ENCODE measurements at places on chromosomes 16 and 17.

DNA sequence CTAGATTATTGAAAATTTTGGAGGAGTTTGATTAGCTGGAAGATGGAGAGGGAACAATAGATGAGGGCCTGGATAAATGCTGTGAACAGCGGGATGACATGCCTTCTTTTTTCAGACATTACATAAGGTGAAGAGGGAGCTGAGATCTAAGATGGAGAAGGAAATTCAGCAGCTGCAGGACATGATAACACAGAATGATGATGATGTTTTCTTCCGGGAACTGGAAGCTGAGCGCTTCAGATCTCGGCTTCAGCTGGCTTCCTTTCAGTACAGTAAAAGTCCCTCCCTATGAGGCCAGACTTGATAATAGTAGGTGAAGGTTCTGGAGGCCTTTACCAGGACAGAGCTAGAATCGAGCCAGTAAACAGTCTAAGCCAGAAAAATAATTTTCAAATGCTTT, 30.7 kb downstream of the CEP95 start:
- DNase-seq, result no peak

GRCh38 chr17:68036304-68037147, 991 bp downstream of the KPNA2 start:
- DNase-seq, result peak; percentile 55

DNA sequence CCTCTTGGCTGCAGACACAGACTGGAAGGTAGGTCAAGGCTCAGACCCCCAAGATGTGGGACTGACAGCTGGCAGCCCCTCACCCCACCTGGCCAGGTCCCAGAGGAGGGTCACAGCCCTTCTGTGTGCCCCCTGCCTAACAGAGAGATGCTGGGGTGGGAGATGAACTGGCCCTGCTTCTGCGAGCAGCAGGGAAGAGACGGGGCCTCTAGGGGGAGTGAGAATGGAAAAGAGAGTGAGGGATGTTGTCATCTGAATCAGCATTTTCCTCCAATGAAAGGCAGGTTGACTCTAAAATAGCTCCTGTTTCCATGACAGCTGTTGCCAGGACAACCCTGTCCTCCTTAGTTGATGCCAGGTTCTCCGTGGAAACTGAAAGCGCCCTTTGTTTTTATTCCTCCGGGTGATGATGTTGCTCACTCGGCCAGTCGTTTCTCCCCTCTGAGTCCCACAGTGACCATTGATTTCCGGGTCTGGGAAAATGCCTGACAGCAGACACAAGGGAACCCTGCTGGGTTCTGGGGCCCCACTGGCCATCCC, 4.9 kb upstream of the NDRG4 start:
- DNase-seq, result peak; percentile 98

- DNase-seq, result no peak
Measured at GRCh38 chr16:87728026-87728425, 37.8 kb downstream of the KLHDC4 start.

DNA sequence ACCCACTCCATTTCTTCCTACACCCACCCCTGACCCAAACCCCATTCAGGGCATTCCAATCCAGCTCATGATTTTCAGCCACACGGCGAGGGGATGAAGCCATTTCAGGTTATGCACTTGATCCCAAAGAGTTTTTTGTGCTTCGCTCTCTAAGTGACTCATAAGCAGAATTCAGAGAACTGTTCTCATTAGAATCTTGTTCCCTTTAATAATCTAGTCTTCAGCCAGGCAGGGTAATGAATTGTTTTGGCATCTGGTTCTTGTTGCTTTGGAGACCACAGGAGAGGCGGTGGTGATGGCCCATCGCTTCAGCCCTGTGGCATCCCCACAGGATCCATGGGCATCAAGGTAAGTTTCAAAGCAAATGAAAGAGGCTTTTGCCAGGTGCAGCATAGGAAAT, 4.8 kb upstream of the KRT31 start:
- DNase-seq, result no peak

DNA sequence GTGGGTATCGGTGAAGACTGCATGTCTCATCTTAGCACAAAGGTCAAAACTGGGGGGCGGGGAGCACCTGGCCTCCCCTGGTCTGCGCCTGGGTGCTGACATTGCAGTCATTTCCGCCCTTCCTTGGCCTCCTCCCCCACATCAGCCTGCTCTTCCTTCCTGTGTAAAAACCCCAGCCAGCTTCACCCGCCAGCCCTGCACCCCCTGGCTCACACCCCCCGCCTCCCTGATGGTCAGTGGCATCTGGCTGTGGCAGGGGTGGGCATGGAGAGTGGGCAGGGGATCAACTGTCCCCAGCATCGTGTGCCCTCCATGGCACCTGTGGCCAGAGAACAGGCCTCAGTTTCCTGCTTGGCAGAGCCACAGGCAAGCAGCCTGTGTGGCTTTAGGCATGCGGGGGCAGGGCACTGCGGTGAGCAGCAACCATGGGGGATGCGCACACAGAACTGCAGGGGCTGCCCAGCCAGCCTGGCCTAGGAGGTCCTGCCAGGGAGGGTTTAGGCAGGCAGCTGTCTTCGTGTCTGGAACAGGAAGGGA, 26.5 kb upstream of the LASP1NB start:
- no peak for DNase-seq

DNA sequence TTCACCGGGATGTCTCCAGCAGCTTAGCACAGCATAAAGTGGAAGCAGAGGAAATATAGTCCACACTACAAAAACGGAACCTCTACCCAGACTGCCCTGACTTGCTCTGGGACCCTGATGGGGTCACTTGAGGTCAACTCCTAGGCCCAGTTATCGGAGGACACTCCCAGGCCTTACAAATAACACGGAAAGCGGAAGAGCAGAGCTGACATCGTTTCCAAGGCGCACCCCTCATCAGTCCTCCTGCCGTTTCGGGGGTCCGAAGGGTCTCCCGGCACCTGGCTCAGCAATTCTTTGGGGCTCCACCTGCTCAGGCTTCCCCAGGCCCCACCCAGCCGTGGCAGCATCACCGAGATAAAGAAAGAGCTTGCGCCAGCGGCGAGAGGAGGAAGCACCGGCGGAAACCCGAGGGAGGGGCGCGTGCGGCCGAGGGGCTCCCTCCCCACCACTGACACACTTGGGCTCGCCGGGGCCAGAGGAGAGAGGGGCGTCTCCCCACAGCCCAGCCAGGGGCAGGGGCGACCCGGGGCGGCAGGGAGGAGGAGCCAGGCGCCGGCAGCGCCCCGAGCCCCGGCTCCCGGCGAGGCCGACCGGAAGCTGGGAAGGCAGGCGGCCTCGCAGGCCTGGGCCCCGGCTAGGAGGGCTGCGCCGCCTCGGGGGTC, 727 bp downstream of the CORO7 start:
- no peak for DNase-seq

- DNase-seq, result no peak
Measured at GRCh38 chr17:77513045-77513444, 372.3 kb downstream of the SEC14L1 start.

DNA sequence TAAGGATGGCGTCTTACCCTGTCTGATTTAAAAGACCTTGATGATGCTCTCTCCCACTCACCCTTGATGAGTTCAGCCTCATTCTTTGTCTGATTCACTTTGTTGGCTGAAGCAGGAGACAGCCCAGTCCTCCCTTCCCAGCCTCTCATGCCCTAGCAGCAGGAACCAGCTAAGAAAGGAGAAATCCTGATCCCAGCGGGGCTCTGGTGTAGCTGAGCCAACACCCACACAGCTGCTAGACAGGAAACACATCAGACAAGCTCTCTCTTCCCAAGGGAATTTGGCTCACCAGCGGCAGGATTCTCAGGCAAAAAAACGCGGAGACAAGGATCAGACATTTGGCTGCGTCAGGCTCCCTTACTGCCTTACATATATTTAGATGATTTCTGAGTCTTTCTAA, 211.5 kb downstream of the CDH11 start:
- peak; percentile 93 for DNase-seq

GRCh38 chr17:1197781-1198490, 18.2 kb upstream of the ABR start:
- no peak for DNase-seq

GRCh38 chr17:78387977-78388941, 9.8 kb downstream of the PGS1 start:
- peak; percentile 74 for DNase-seq

- no peak for DNase-seq
Measured at GRCh38 chr17:29881256-29881655, 48.8 kb downstream of the SSH2 start.

GRCh38 chr17:28916302-28916934, 13.5 kb upstream of the DHRS13 start:
- peak; percentile 62 for DNase-seq

GRCh38 chr16:66483689-66484452, 56.8 kb downstream of the BEAN1 start:
- DNase-seq, result peak; percentile 71

- DNase-seq, result no peak
Measured at GRCh38 chr17:3923466-3924190, 7.4 kb upstream of the P2RX1 start.

DNA sequence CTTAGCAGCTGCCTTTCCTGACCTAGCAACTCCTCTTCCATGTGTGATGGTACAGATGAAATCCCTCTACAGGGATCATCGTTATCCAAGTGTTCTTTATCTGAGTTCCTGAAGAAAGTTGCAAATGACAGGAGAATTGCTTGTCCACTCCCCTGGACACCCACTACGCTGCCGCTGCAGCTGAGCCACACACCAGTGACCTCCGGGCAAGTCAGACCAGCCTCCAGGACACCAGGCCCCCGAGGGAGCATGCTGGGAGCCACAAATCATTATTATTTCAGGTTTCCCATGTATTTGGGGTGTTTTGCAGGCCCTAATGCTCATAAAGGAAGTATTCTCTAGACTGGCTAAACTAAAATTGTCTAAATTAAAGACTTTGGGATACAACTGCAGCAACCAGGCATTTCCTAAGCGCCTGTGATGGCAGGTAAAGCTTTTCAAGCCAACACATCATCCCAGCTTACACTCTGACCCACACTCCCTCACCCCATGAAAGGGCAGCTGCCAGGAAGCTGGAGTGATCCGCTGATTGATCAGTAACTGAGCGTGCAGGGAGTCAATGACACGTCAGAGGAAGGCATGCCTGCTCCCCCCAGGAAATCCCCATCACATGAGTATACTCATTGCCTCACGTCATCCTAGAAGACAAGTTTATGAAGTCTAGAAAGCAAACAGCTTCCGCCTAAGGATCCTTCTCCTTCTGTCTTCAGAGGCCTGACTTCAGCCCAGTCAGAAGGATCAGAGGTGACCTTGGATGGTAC, 14.4 kb downstream of the FA2H start:
- DNase-seq, result no peak

GRCh38 chr16:3157229-3158025, 22.6 kb downstream of the ZNF213 start:
- peak; percentile 95 for DNase-seq

DNA sequence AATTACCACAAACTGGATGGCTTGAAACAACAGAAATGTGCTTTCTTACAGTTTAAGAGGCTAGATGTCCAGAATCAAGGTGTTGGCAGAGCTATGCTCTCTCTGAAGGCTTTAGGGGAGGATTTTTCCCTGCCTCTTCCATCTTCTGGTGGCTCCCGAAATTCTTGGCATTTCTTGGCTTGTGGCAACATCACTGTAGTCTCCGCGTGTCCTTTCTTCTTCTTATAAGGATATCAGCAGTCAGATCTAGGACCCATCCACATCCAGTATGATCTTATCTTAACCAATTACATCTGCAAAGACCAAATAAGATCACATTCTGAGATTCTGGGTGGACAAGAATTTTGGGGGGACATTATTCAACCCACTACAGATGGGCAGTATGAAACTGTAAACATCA, 119.2 kb upstream of the PMFBP1 start:
- peak; percentile 77 for DNase-seq

GRCh38 chr17:74271901-74272561, 2.0 kb upstream of the DNAI2 start:
- DNase-seq, result peak; percentile 55

DNA sequence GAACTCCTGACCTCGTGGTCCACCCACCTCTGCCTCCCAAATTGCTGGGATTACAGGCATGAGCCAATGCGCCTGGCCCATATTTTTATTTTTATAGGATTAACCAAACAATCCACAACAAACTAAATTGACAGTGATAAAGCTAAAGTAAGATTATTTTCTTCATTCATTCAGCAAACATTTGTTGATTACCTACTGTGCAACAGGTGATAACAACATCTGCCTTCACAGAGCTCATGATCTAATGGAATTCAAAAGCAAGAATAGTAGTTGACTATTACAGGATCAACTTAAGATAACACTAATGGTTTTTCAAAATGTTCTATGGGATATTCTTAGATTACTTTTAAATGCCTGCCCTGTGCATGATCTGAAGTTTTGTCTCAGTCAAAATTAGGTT, 37.8 kb downstream of the NQO1 start:
- DNase-seq, result no peak

GRCh38 chr16:73068541-73069401, 20.8 kb upstream of the ZFHX3 start:
- DNase-seq, result peak; percentile 96

DNA sequence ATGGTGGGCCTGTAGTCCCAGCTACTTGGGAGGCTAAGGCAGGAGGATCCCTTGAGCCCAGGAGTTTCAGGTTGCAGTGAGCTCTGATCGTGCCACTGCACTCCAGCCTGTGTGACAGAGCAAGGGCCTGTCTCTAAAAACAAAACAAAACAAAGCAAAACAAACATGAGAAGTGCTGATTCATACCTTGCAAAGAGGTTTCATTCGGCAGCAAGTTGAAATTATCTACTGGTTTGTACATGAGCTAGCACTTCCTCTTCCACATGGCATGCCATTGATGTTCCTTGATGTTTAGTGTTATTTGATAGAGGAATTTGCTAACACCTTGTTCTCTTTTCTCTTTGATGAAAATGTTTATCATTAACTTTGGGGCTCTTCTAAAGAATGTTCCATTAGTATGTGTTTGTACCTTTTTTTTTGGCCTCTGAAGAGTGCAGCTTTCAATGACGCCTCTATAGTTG, 50.6 kb downstream of the SPECC1 start:
- DNase-seq, result no peak

DNA sequence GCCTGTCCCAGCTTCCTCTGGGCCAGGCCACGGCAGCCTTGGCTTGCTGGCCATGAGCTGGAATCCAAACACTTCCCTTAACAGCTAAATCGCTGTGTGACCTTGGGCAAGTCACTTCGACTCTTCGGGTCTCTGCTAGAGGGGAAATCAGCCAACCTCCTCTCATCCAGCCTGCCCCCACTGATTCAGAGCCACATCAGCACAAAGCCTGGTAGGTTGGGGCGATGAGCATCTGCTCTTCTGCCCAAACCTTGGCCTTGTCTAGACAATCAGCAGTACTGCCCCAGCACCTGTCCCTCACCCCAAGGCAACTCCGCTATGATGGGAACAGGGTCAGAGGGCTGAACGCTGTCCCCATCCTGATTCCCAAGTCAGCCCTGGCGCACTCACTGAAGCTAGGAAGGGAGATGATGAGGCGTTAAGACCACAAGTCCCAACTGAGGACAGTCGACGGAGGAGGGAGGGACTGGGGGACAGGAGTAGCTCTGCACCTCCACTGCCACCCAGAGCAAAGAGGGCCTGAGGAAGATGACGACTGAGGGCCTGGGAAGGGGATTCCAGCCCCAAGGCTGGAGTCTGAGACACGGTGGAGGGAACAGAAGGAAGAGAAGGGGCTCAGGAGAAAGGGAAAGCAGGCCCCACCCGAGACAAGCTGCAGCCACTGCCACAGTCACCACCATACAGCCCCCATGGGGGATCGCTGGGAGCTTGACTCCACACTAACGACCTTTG, 1.3 kb downstream of the CLUH start:
- DNase-seq, result no peak

- no peak for DNase-seq
Measured at GRCh38 chr16:75218256-75219076, at the start of gene CTRB1. TSS of gene CTRB1 (plus strand) at chr16:75218988. CDS start at chr16:75219008, 20 bp downstream.
